Activated naive CD8-positive, alpha-beta T cell treated with anti-CD3 and anti-CD28 coated beads for 36 hours (primary cell): ENCODE measurements at places on chromosomes 5 and 9. TPM values are rescaled to one million over a fixed set of nuclear protein-coding genes. Genes with fewer than 3 reads are reported as not detected.

DNA sequence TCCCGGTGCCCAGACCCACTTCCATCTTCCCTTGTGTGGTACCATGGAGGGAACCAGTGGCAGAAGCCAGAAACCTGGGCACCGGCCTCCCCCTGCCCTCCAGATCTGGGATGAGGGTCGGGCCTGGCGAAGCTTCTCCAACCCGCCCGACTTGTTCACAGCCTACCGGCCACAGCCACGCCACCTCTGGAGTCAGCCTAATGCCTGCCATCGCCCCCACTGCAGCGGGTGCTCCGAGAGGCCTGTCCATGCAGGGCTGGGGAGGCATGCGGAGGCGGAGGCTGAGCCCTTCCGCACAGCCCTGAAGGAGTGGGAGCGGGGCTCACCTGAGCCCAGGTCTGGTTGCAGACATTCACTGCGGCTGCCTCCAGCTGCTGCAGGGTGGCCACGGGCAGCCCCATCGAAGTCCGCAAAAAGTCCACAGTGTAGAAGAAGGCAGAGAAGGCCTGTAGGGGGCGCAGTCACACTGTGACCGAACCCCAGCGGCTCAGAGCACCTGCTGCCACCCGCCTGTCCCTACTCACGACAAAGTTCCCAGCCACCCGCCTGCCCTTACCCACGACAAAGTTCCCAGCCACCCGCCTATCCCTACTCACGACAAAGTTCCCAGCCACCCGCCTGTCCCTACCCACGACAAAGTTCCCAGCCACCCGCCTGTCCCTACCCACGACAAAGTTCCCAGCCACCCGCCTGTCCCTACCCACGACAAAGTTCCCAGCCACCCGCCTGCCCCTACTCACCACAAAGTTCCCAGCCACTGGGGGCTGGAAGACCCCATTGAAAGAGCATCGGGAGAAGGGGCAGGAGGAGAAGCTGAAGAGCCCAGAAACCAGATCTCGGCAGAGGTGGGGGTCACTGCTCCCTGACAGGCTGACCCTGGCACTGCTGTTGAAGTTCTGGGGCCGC lies 3.8 kb upstream of the NPDC1 start:
- DNase-seq = peak; percentile 67

The MIER3 gene
- total RNA-seq = 16.7 TPM

The PURA gene
- 9.7 TPM for total RNA-seq

GRCh38 chr9:137789295-137789895 lies 88.2 kb upstream of the CACNA1B start:
- no peak for DNase-seq

GRCh38 chr5:52731274-52732027 lies 56.3 kb upstream of the ITGA1 start:
- no peak for DNase-seq

DNA sequence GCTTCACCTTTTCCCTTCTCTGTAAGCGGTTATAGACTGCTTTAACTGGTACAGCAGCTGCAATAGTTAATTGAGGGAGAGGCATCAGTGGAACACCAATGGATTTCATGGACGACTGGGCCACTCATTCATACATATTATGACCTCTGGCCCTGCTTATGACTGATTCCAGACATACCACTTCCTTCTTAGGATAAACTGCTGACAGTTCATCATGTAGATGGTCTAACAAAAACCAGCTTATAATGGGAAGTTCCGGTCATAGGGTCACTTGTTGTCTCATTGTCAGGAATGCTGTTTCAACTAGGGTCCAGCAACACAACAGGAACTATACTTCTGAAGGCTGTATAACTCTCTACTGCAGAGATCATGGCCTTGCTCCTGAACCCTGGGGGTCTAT lies 265.2 kb upstream of the RASA1 start:
- DNase-seq = no peak

DNA sequence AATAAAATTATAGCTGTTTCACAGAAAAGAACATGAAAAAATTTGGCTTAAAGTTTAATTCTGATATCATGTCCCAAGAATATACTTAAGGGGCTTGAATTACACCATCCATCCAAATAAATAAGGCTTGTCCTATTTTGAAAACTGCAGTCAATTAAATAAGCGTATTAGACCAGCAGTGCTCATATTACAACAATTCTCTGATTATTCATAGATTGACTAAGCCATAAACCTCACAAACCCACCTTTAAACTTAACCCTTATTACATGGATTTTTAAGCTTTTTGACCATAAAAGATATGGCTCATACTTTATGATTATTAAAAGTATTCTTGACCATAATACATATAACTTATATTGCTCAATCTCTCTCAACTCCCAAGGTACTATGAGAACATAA lies 127.9 kb downstream of the ELAVL2 start:
- no peak for DNase-seq

The MED10 gene
- total RNA-seq = 59.1 TPM

GRCh38 chr9:115261656-115262081 lies 143.7 kb upstream of the TNC start:
- DNase-seq = no peak

GRCh38 chr9:95552814-95553546 lies 36.2 kb upstream of the PTCH1 start:
- DNase-seq = peak; percentile 40

GRCh38 chr9:100322954-100323536 lies 29.7 kb downstream of the TEX10 start:
- no peak for DNase-seq

DNA sequence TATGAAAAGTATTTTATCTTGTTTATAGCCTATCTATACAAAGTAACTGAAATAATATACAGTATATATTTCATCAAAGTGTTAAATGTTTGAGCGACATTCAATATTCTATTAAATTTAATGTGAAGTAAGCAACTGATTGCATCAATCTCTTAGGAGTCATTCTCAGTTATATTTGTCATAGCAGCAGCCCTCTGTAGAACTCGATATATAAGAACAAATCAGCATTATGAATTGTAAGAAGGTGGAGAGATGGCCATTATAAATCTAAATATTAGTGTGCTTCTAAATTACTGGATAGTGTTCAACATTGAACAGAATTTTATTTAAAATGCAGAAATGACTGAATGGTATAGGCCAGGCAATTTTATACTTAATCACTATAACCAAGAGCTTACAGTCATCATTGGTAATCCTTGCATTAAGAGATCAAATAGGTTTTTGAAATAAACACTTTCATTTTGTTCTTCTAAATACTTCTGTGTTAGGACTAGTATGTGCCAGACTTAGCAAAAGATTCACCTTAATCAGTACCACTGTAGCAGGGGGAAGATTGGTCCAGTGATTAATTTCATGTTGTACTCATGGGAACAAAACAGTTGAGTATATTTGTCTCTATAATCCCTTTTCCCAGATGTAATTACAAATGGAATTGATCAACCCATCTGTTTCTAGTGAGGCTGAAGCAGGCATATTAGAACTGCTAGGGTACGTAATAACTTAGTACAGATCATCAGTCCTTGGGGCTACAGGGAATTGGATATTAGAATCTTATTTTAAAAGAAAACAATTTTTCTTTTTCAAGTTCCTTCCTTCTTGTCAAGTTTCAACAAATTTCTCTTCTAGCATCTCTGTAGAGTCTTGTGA lies 108.3 kb upstream of the TYRP1 start:
- DNase-seq = no peak

DNA sequence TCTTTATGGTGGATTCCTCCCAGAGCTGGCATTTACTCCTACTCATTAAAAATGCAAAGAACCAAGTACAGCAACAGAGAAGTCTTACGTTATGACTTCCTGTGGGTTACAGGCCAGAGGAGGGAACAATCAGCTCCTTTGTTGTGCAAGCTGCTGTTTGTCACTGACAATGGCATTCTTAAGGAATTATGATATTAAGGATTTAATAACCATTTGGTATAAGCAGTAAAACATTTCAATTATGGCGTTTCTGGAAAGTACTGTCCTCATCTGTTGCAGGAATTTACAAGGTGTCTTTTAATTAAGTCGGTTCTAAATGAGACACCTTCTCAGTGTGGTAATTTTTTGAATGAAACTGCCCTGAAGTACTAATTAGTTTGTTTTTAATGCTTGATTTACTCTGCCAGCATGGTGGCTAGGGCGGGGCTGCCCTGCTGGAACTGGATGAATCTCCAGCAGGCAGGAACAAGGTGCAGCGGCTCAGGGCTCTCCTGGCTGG lies 49.1 kb upstream of the VDAC1 start:
- DNase-seq = no peak

The DNAJB5 gene
- 7.6 TPM for total RNA-seq
